A172 (cell line): ENCODE measurements at places on chromosomes 16 and 17.

DNA sequence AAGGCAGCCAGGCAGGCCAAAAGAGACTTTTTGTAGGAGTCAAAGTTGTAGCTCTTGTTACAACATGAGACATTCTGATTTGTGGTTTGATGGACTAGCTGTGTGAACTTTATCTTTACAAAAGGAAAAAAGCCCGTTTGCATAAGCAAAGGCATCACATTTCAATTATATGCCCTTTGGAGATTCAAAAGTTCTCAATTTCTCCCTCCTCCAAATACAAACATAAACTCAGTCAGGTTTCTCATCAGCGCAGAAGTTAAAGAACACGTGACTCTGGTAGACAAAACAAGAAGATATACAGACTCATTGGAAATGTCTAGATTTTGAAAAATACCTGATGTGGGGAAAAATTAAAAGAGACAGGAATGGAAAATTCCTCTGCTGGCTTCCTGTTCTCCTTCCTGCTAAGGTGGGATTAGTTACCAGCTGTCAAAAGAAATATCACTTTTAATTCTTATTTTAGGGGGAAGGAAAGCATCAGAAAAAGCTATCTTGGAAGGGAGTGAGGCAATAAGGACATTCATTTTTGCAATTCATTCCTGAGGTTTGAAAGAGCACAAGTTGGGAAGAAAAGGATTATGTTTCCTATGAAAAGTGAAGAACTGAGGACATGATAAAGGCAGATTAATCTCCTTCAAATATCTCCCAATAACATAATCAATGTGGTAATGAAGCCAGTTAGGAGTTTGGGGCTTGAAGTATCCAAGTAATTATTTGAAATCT lies 4.6 kb upstream of the KCNJ16 start:
- no peak for DNase-seq

- no peak for DNase-seq
These were observed 4.0 kb downstream of the ITGAD start for GRCh38 chr16:31397096-31397660.

GRCh38 chr17:48484850-48485249 lies 46.0 kb downstream of the HOXB1 start:
- DNase-seq: peak; percentile 90

DNA sequence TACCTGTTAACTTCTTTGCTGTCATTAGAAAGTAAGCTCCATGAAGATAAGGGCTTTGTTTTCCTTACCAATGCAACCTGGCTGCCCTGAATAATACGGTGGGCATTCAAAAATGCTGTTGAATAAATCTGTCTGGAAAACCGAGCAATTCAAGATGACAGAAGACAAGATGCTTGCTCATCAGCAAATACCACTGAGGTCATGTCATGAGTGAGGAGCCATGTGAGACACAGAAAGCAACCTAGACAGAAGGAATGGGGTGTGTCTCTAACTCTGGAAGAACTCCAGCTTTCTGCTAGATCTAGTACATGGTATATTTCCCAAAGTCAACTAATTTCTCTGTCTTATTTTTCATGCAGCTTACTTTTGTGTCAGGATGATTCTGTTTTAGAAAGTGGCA lies 64.2 kb downstream of the STH start:
- DNase-seq: peak; percentile 86

DNA sequence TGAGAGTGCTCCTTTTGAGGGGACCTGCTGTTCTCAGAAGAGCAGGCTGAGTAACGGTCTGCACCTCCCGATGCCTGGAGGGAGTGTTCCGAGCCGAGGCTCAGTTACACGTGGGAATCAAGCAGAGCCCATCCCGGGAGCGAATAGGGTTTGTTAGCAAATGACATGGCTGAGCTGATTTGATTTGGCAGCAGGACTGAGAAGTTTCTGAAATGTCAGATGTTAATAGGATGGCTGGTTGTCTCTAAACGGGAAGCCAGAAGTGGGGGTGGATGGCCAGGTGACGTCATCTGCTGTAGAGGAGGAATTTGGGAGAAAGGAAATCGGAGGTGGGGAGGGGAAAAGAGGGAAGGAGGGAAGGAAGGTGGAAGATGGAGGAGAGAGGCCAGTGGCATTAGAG lies 128.0 kb downstream of the RAP1GAP2 start:
- DNase-seq: no peak

- peak; percentile 87 for DNase-seq
These were observed 497 bp downstream of the SMIM5 start for GRCh38 chr17:75633486-75634375.

DNA sequence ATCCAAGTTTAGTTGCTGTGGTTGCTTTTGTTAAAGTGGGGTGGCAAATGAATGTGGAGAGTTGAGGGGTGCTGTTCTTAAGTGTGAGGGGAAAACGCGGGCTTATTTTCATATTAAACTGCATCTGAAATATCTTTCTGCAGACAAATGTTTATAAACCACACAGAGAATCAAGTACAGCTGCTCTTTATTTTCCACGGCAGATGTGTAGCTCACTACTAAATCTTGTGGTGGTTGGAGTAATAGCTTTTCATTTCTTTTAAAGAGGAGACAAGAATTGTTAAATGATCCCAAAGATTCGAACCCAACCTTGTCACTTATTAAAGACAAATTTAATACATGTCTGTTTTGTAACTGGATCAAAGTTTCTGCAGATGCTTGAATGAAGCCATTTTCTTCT lies 2.1 kb downstream of the CLTC start:
- DNase-seq: no peak

- DNase-seq: no peak
These were observed 34.8 kb downstream of the PEMT start for GRCh38 chr17:17556671-17557070.

DNA sequence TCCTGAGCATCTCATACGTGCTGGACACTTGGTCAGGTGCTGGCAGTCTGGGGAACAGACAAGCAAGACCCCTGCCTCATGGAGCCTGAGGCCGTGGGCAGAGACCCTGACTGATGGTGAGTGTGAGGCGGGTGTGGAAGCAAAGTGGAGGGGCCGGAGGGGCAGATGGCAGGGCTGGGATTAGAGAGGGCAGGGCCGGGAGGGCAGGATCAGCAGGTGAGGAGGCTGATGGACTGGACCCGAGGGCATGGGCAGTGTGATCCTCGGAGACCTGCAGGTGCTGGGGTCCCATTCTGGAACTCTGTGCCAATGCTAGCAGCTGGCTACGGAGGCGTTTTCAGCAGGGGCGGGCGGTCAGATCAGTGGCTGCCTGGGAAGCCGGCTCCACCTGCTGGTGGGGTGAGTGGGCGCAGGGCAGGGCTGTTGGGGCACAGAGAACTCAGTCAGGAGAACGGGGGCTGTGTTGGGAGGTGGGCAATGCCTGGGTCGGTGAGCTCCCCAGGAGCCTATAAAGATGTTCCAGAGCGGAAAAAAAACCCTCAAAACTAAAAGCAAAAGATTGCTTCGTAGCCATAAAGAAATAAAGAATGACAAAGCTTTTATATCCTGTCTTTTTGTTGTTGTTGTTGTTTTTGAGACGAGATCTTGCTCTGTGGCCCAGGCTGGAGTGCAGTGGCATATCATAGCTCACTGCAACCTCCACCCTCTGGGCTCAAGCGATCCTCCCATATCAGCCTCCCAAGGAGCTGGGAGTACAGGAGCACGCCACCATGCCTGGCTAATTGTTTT lies 8.9 kb upstream of the C16orf74 start:
- DNase-seq: peak; percentile 27

- no peak for DNase-seq
These were observed 11.8 kb upstream of the STAC2 start for GRCh38 chr17:39237586-39237985.

GRCh38 chr16:19095654-19096053 lies 18.1 kb upstream of the ITPRIPL2 start:
- peak; percentile 89 for DNase-seq

DNA sequence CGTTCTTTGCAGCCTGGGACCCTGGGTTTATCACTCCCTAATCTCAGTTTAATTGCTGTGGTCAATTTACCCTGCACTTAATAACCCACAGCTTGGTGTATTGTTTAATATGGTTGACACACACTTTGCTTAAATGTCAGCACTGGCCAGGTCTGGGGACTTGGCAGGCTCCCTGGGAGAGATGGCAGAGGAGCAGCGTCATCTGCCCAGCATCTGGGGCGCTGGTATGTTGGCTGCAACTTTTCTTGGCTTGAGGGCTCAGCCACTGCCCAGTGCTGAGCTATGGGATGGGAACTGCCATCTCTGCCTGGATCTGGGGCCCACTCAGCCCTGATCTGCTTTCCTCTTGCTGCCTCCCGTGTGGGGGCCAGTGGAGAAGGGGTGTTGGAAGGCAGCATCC lies 115.7 kb upstream of the IRX3 start:
- no peak for DNase-seq

GRCh38 chr17:38981636-38982035 lies 14.4 kb upstream of the FBXO47 start:
- DNase-seq: no peak

- DNase-seq: peak; percentile 65
These were observed 22.6 kb upstream of the MPHOSPH6 start for GRCh38 chr16:82192665-82193064.

GRCh38 chr17:83203472-83204221 lies 124.2 kb downstream of the METRNL start:
- no peak for DNase-seq

- no peak for DNase-seq
These were observed 25.2 kb downstream of the MIS12 start for GRCh38 chr17:5511401-5512225.

GRCh38 chr17:51322390-51323029 lies 62.2 kb downstream of the UTP18 start:
- DNase-seq: peak; percentile 33
